ENCODE measurements at places on chromosomes 1 and 21.

- no peak for DNase-seq
Observed at GRCh38 chr1:239630767-239631166, 244.4 kb downstream of the CHRM3 start.

DNA sequence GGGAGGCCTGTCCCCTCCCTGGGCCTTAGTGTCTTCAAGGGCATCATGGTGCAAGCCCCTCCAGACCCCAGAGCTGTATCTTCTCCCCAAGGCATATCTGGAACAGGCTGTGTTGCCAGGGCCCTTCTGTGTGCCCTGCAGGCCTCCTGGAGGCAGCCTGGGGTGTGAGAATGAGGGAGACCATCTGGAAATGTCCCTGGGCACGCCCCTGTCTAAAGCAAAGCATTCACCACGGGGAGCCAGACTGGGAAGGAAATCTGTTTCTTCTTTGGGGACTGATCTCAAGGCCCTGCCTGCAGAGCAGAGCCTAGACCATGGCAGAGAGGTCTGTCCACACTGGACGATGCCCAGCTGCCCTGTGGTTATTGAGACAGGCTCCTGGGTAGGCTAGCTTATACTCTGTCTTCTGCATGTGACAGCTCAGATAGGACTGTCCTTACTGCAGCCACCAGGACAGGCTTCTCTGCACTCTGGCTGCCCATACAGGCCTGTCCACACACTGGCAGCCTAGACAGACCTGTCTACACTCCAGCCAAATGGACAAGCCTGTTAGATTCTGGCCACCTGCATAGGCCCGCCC lies 24.6 kb downstream of the PODN start:
- DNase-seq, result no peak

- DNase-seq, result no peak
Observed at GRCh38 chr1:230754796-230755195, 7.6 kb downstream of the CAPN9 start.

GRCh38 chr1:65421351-65422025 lies 1.0 kb downstream of the LEPR start:
- DNase-seq, result no peak

DNA sequence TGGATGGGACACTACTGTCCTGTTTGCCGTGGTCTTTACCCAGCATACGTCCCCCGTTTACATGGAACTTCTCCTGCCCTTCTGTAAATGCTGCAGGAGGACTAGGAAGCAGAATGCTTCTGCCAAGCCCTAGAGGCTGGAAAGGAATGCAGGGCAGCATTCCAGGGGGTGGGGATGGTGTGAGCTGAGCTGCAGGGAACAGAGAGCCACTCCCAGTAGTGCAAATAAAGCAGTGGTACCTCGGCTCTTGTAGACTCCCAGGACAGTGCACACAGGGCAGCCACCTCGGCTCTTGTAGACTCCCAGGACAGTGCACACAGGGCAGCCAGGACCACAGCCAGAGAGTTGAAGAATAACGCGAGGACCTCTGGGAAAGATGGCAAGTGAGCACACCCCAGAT lies 35.4 kb downstream of the PTPRU start:
- DNase-seq, result peak; percentile 89

- DNase-seq, result no peak
Observed at GRCh38 chr1:212822956-212823355, 24.5 kb downstream of the SPATA45 start.

GRCh38 chr1:163864207-163864606 lies 542.5 kb downstream of the NUF2 start:
- DNase-seq, result no peak

DNA sequence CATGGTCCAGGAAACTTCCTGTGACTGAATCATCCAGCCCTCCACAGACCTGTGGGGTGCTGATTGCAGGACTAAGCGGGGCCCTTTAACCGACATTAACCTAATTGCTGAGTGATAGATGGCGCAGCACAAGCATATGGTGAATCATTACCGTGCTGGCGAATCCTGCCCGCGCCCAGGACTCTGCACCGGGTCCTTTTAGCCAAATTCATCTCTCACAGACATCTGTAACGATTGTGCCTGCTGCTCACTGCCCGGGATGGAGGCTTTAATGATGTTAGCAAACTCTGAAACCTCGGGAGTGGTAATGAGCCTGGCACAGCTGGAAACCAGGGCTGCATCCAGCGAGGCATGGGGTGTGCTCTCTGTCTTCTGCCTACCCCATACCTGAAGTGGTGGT lies 147.3 kb upstream of the CD34 start:
- DNase-seq, result no peak

- DNase-seq, result no peak
Observed at GRCh38 chr1:164801246-164801731, 242.3 kb downstream of the PBX1 start.

DNA sequence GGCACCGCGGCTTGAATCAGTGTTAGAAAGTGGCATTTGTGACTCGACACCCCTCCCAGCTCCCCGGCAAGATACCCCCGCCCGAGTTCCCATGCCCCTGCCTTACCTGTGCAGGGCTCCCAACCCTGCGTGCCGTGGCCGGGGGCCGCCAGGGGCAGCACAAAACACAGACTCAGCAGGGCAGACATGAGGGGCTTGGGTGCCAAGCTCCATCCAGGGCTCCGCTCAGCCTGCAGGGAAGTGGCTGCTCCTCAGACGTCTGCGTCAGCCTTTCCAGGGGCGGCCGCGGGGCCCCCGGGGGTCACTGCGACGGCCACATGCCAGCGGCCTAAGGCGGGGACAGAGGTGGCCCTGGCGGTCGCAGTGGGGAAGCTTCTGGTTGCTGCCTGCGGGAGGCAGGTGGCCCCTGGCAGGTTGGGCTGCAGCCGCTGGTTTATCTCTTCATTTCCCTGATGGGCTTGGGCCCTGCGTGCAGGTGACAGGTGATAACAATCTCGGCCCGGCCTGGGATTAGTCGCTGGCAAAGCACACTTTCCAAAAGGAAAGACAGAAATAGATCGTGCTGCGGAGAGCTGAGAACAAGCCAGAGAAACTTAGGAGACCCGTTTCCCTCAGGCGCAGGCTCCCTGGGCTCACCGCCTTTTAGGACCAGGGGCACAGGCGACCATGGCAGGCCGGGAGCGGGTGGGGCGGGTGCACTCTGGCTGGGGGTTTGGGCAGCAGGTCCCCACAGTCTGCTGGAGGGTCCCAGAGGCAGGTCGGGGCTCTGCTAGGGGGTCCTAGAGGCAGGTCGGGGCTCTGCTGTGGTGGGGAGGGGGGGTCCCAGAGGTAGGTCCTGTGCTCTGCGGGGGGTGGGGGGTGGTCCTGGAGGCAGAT lies at the start of gene TSPEAR:
TSPEAR (minus strand) TSS at position 246 of the 876 bp plus-strand sequence; CDS start at position 188, 58 bp downstream.
- no peak for DNase-seq
